ENCODE measurements at places on chromosomes 1 and 21. TPM values are rescaled to one million over a fixed set of nuclear protein-coding genes. Genes with fewer than 3 reads are reported as not detected.

GRCh38 chr1:89836252-89837035, 15.6 kb downstream of the LRRC8D start:
- no peak for DNase-seq

DNA sequence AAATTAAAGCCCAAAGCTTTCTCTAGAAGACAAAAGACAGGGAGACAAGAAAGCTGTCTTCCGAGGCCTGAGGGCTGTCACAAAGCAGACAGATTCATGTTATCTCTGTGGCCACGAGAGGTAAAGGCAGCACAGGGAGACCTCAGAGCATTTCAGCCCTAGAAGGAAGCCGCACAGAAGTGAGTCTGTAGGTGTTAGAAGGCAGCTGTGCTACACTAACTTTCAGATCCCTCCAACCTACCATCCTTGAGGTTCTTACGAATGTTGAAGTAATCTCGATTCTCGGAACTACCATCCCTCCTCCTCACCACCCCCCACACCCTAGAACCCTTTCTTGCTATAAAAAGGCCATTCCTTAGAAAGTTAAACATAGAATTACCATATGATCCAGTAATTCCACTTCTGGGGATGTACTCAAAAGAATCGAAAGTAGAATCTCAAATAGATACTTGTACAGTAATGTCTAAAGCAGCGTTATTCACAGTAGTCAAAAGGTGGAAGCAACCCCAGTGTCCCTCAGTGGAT, 21.5 kb upstream of the LYST start:
- no peak for DNase-seq

GRCh38 chr1:35211120-35211414, 18.1 kb upstream of the SFPQ start:
- DNase-seq = no peak

Gene TSNAX
- 37.3 TPM for total RNA-seq

DNA sequence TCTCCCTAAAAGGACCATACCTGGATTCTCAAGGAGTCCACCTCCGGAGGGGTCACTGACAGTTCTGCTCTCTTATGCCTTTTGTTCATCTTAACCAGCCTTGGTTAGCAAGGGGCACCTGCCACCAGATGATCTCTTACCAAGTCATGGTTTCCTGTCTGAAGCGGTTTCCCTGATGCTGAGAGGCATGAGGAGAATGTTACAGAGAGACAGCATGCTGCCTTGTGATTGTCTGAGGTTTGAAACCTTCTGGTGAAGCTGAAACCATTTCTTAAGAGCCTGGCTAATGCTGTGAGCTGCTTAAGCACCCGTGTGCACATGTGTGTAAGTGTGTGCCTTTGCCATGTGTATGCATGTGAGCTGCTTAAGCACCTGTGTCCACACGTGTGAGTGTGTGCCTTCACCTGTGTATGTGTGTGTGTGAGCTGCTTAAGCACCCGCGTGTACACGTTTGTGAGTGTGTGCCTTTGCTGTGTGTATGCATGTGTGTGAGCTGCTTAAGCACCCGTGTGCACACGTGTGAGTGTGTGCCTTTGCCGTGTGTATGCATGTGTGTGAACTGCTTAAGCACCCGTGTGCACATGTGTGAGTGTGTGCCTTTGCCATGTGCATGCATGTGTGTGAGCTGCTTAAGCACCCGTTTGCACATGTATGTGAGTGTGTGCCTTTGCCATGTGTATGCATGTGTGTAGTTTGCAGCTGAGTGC, 136.4 kb upstream of the COL6A1 start:
- DNase-seq = no peak

Gene RGS4
- 0.37 TPM for total RNA-seq

DNA sequence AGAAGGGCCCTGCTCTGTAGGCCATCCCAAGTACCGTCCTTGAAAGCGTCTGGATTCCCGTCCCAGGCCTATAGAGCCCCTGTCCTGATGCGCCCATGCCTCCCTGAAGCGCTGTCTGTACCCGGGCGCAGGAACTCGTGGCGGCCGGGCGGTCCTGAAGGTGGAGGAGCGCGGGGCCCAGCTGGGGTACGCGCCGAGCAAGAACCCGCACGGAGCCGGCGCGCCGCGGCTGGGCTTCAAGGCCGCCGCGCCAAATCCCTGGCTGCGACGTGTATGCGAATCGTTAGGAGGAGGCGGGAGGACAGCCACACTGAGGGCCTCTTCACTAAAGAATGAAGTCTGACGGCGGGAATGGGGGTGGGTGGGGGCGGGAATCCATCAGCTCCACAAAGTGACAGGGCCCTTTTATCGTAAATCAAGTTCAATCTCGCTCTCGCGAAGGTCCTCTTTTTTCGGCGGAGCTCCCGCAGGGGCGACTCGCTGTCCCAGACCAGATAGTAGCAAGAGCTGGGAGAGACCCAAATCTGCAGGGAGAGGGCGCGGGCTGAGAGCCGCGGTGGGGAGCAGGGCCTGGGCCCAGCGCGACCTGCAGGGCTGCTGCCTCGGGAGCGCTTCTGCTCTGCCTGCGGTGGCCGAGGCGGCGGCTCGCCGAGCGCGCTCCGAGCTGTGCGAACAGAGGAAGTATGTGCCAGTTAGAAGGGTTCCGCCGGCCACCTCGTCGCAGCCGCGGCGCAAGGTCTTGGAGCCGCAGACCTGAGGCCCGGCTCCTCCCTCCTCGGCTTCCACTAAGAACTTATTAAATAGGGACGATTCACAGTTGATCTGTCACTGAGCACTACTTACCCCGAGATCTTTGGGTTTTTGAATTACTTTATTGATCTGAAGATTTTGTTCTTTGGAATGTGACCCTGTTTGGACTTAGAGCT, 10.4 kb downstream of the BARHL2 start:
- no peak for DNase-seq

- no peak for DNase-seq
Observed at GRCh38 chr1:21098186-21098915, 78.3 kb downstream of the EIF4G3 start.

GRCh38 chr1:202852163-202852904, 36.6 kb downstream of the RABIF start:
- DNase-seq = peak; percentile 46

GRCh38 chr1:71390518-71390917, 309.7 kb upstream of the ZRANB2 start:
- DNase-seq = no peak

- DNase-seq = no peak
Observed at GRCh38 chr1:29964718-29965533, 728.6 kb downstream of the PTPRU start.

Gene MAPKAPK2
- 61.4 TPM for total RNA-seq

Gene SZT2
- 50.5 TPM for total RNA-seq

DNA sequence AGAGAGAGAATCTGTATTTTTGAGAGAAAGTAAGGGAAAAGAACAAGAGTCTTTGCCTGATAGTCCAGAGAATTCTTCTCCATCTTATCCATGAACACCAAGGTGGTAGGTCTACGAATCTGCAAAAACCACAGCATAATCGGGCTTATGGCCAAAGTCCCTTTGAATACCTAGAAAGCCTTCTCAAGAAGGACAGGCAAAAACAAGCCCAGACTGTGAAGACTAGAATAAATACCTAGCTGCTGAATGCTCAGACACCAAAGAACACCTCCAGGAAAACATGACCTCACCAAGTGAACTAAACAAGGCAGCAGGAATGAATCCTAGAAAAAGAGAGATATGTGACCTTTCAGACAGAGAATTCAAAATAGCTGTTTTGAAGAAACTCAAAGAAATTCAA, 79.2 kb downstream of the HFM1 start:
- no peak for DNase-seq

Gene APP
- 721 TPM for total RNA-seq

DNA sequence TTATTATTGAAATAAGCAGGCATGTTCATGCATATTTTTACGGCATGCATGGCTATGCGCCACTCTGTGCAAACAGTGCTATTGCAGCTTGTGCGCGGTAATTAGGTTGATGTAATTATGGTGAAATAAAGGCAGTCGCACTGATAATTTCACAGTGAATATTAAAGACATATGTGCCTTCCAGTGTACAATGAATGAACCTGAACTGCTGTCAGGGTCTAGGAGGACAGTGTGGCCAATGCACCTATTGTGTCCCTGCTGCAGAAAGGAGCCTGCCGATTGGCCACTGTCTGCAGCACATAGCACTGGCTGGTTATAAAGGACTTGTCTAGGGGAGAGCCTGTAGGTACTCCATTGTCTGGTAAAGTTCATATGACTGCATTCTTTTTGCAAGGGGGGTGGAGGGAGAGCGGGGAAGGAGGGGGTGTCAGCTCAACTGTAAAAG, 340.4 kb downstream of the USP25 start:
- DNase-seq = no peak

DNA sequence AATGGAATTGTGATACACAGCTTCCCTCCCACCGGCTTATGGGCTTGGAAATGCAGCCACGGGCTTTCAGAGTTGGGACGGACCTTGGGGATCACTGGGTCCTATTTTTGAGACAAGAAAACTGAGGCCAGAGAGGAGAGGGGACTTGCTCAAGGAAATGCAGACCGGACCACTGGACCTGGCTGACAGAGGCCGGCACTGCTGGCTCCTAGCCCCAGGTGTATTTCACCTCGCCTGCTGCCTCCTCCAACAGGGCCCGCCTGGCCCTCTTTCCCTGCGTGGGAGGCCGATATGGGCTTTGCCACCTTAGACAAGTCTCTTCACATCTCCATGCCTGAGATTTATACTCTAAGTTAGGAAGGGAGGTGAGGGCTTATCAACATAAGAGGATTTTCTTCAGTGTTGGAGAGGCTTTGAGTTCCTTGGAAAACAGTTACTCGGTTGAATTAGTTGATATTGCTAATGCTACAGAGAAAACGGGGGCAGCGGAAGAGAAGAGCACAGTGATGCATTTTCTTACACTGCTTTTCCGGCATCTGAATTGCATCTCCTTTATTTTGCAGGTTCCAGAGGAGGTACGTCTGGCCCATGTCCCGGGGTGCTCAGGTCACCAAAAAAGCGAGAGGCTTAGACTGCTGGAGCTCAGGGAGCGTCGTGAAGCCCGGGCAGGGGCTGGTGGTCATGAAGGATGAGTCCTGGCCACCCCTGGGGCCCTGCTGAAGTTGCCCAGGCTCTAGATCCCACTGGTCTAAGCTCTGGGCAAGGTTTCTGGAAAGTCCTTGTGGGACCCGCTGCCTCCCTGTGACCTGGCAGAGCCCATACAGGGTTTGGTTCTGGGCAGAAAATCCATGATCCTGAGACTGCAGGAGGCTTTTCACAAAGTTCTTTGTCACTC, 44.7 kb downstream of the CAPN2 start:
- no peak for DNase-seq

Gene GGPS1
- total RNA-seq = 26.2 TPM

Gene SIPA1L2
- total RNA-seq = 53.6 TPM

Gene VWA1
- 74.0 TPM for total RNA-seq

GRCh38 chr1:88063605-88064004, 620.5 kb upstream of the PKN2 start:
- no peak for DNase-seq

Gene KLHL12
- 28.7 TPM for total RNA-seq

Gene SYT2
- 0.15 TPM for total RNA-seq

Gene MOV10
- 62.7 TPM for total RNA-seq

DNA sequence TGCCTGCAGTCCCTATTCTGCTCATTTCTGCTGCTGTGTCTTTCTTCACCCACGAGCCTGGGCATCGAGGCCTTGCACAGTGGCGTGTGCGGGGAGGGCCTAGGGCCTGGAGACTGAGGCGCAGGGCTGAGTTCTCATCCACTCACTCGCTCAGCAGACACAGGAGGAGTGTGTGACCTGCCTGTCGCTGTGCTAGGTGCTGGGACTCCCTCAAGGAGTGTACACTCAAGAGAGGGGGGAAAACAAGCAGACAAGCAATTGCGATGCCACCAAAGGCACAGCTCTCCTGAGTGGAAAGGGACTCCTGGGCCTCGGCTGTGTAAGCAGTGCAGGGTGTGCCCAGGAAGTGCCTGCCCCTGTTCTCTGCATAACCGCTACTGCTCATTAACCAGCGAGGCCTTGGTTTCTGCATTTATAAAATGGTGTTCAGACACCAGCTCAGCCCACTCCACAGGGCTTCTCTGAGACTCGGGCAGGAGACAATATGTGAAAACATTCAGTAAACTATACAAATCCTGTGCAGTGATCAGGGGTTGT, 4.2 kb downstream of the RD3 start:
- DNase-seq = no peak

- DNase-seq = peak; percentile 51
Observed at GRCh38 chr1:24643363-24644099, 429 bp downstream of the SRRM1 start.

- peak; percentile 27 for DNase-seq
Observed at GRCh38 chr1:197859024-197859423, 43.4 kb upstream of the C1orf53 start.

DNA sequence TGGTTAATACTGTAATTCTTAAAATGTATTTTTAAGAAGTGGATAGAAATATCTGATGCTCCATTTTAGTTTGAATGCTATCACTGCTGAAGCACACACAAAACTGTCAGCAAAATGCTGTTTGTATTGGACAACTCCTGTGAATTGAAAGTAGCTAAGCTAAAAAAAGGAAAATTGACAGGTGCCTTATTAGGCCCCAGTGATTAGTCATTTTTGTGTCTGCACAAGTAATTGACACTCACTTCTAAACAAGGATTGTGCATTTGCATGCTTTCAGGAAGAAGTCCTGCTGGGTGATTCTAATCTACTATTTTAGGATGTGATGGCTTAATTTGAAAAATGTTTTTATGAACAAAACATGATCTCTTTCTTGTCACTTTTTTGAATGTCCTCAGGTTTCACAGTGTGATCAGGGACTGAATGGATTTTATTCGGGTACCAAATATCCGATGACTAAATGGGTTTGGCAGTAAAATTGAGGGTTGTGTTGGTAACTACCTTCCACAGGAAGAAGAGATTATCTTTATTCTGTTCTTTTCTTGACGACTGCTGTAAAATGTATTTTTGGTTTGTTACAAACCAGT, 13.0 kb upstream of the MAP3K7CL start:
- no peak for DNase-seq

Gene PPP1R8
- total RNA-seq = 31.8 TPM

DNA sequence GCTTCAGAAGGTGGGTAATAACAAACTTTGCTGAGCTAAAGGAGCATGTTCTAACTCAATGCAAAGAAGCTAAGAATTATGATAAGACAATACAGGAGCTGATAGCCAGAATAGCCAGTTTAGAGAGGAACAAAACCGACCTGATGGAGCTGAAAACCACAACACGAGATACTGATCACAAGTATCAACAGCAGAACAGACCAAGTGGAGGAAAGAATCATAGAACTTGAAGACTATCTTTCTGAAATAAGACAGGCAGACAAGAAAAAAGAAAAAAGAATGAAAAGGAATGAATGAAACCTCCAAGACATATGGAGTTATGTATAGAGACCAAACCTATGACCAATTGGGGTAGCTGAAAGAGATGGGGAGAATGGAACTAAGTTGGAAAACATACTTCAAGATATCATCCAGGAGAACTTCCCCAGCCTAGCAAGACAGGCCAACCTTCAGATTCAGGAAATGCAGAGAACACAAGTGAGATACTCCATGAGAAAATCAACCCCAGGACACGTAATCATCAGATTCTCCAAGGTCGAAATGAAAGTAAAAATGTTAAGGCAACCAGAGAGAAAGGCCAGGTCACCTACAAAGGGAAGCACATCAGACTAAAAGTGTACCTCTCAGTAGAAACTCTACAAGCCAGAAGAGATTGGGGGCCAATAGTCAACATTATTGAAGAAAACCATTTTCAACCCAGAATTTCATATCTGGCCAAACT, 20.5 kb downstream of the CD84 start:
- no peak for DNase-seq

Data from colonic mucosa (tissue), 4 donors.